ENCODE measurements at places on chromosomes 3 and 15. TPM values are rescaled to one million over a fixed set of nuclear protein-coding genes. Genes with fewer than 3 reads are reported as not detected.

DNA sequence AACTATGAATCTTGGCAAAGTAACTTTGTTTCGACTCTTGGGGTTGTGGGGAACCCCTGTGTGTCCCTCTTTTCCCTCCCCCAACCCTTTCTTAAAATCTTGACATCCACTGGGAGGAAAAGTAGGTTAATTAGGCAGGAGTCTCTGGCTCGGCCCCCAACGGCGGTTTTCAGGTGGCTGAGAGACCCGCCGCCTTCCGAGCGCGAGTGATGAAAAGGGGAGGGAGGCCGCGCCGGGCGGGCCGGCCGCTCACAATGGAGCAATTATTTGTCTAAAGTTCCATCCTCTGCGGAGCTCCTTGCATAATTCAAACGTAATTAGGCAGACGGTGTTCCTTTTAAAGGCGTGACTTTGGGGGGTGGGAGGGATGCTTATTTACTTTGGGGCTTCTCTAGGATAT, 51.7 kb downstream of the ZIC4 start:
- peak; percentile 65 for DNase-seq

DNA sequence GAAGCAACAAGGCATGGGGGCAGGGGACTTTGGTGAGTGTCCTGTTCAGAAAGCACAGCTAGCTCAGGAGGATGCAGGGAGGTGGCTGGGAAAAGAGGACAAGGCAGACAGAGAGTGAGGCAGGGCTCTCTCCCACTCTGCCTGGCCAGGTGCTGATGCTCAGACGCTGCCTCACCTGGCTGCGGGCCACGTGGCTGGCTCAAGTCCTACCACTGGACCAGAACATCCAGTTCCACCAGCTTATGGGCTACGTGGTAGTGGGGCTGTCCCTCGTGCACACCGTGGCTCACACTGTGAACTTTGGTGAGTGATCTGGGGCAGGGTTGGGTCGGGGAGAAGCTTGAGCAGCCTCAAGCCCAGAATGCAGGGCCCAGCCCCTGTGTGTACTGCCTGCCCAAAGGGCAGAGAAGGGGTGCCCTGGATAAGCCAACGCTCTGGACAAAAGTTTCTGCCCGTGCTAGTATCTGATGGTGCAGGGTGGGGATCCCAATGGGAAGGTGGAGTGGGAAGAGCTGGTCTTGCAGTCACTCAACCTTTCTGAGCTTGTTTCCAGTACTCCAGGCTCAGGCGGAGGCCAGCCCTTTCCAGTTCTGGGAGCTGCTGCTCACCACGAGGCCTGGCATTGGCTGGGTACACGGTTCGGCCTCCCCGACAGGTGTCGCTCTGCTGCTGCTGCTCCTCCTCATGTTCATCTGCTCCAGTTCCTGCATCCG, 20.9 kb downstream of the NOX5 start:
- peak; percentile 77 for DNase-seq

GRCh38 chr15:41966920-41967465, 5.4 kb downstream of the EHD4 start:
- no peak for DNase-seq

EPHB3 gene
- 0.54 TPM for polyA plus RNA-seq

P2RY14 gene
- 0.95 TPM for polyA plus RNA-seq

NR2E3 gene
- 0.83 TPM for polyA plus RNA-seq

DNA sequence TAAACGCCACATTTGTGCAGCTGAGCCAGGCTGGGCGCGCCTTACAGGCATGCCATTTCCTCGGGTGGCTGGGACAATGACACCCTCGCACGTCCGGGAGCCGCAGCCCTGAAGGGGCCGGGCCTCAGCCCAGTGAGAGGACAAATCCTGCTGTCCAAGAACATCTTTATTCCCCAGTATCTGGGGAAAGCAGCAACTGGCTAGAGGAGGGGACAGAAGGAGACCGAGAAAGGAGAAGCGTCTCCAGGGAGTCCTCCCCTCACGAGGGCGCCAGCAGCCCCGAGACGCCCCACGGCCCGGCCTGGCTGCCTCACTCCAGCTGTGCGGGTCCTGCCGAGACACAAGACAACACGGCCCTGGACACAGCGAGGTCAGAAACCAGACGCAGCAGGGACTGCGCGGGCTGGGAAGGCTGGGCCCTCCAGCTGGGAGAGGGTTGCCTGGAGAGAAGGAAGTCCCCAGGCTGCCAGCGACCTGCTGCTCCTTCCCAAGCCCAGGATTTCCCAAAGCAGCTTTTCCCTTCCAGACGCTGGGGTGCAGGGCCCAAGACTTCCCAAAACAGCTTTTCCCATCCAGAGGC, 130.2 kb downstream of the CHSY1 start:
- peak; percentile 65 for DNase-seq

GRCh38 chr3:15330031-15330596, 2.3 kb downstream of the SH3BP5 start:
- DNase-seq = no peak

LRRC15 gene
- 0.05 TPM for polyA plus RNA-seq

DNA sequence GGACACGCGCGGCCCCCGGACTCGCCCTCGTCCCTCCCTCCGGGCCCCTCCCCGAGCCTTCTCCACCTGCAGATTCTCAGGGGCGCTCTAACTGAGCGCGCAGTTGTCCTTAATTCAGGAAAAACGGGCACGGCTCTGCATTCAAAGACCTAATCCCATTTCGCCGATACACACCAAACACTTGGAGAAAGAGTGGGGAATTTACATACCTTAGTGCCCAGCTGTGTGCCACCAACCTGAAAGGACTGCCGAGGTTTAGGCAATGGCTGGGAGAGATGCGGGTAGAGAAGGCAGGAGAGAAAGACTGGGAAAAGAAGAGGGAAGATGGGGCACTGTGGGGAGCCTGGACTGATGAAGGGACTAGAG, 21.8 kb downstream of the IGDCC3 start:
- no peak for DNase-seq

PPM1L gene
- polyA plus RNA-seq = 3.9 TPM

DNA sequence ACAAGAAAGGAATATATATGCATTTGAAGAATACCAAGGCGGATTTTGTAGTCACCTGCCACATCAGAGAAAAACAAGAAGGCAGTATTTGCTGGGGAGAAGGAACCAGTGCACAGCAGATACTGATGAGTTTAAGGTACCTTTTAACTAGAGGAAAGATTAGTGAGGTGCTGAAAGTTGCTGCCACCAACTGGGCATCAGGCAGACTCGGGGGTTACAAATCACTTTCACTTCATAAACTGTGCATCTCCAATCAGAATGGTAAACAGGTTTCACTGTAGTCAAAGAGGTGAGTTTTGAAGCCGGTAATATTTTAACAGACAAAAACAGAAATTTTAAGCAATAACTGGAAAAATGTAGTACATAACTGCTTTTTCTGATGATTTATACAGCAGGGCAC, 4.1 kb downstream of the FBN1 start:
- DNase-seq = peak; percentile 26

GRCh38 chr3:33652736-33653135, 65.3 kb downstream of the CLASP2 start:
- DNase-seq = no peak

DOCK3 gene
- polyA plus RNA-seq = 2.4 TPM

- no peak for DNase-seq
Measured at GRCh38 chr15:95577927-95578326, 752.6 kb upstream of the NR2F2 start.

- no peak for DNase-seq
Measured at GRCh38 chr3:160128056-160128455, 97.2 kb upstream of the C3orf80 start.

DNA sequence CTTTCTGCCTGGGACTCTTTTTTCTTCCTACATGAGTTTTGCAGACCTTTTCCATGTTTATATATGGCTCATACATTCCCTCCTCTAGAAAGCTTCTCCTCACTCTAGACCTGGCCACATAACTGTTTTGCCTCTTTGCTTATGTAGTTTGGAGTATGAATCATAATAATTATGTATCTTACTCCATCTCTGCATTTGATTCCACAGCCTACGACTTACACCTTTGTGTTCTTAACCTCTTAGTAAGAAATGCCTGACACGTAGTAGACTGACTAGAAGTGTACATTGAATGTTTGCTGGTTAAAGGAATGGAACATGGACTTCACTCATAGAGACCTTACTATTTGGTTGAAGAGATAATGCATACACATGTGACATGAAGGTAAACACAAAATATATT, 56.4 kb downstream of the MBNL1 start:
- DNase-seq = no peak

DNA sequence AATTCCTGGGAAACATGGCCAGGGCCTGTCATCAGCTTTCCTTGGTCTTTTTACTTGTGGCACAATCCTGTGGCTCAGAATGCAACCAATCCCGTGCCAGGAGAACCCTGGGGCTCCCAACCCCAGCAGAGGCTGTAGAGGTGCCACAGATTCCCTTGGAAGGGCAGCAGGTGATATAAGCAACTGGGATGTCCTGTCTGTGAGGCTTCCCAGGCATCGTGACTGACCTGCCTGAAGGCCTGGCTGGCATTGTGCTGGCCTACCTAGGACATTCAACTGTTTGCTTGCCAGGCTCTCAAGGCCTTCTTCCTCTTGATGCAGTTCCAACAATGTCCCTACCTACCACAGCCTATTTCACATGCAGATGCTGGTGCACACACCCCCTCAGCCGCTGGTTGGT, 72.2 kb upstream of the MEX3B start:
- no peak for DNase-seq
